Neural progenitor cell (in vitro differentiated cells): ENCODE measurements at places on chromosomes 2 and 18.
A peak's percentile ranks its signal among the peaks of the same experiment; 100 is the strongest.

- H3K36me3 ChIP-seq, result no peaks in the 10 kb centered on the region
- no peaks in the 10 kb centered on the region for H3K27me3 ChIP-seq
- no peaks in the 10 kb centered on the region for H3K4me1 ChIP-seq
- no peak for DNase-seq
- no peak overlapping the region for H3K27ac ChIP-seq
- no peak overlapping the region for H3K4me3 ChIP-seq
These were observed 30.4 kb downstream of the LBH start for GRCh38 chr2:30261695-30262211.

GRCh38 chr2:227370791-227371312 is 8.3 kb downstream of the TM4SF20 start:
- no peak overlapping the region for H3K4me3 ChIP-seq
- no peaks in the 10 kb centered on the region for H3K27me3 ChIP-seq
- H3K36me3 ChIP-seq, result no peaks in the 10 kb centered on the region
- DNase-seq, result no peak
- H3K27ac ChIP-seq, result no peak overlapping the region

GRCh38 chr2:201821080-201821479 is 14.7 kb downstream of the CDK15 start:
- H3K4me3 ChIP-seq, result no peak overlapping the region
- no peaks in the 10 kb centered on the region for H3K27me3 ChIP-seq
- H3K27ac ChIP-seq, result no peak overlapping the region

GRCh38 chr2:239946864-239947728 is 78.0 kb downstream of the NDUFA10 start:
- no peaks in the 10 kb centered on the region for H3K4me1 ChIP-seq
- no peaks in the 10 kb centered on the region for H3K36me3 ChIP-seq
- no peak overlapping the region for H3K4me3 ChIP-seq
- DNase-seq, result peak; percentile 35

DNA sequence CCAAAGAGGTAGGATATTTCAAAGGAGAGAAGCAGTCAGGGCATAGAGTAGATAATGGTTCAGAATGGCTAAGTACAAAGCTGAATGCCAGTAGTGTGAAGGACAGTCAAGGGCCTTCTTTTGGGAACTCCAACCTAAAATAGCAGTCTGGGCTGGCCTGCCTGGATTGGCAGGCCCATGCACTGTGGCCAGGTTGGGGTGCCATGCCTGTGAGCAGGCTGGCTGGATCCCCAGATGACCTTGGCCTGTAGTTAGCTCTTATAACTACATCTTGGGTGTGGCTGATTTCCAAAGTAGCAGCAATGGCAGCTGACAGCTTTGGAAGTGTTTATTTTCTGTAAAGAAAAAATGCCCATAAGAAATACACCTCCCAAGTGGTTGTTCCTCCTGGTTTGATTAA is 51.5 kb upstream of the ITGB6 start:
- no peaks in the 10 kb centered on the region for H3K4me1 ChIP-seq
- no peak overlapping the region for H3K4me3 ChIP-seq
- no peaks in the 10 kb centered on the region for H3K36me3 ChIP-seq

DNA sequence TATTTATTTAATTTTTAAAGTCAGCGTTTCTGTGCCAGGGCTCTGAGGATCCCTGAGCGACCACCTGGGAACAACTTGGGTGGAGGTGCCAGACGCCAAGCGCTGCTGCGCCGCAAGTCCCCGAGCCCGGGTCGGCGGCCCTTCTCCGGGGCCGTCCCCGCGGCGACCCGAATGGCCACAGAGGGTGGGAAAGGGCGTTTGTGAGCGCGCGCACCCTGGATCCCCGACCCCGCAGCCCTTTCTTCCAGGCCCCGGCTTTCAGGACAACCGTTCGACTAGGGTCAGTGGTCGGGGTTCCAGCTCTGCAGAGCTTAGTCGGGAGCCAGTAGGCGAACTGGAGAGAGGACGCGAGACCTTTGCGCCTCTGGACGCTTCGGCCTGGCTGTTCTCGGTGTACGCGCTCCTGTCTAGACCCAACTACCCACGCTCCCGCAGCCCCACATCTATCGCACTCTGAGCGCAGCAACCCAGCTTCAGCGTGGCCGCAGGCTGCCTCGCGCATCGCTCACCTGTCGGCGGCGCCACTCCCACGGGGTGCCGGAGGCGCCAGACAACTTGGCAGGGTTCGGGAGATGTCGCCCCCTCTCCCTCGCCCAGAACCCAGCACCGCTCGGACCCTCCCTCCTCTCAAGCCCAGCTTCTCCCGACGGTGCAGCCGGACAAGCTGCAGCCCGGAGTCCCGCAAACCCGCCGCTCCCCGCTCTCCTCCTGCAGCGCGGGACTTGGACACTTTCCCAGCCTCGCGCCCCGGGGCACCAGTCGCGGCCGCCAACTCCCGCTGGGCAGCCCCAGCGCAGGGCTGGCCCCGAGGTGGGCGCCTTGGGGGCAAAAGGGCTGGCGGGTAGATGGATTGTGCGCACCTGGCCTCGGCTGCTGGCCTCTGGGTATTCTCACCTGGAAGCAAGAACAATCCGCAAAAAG is 758 bp downstream of the LYPD1 start:
- DNase-seq, result peak; percentile 72
- peaks cover 62% of the 10 kb centered on the region for H3K27me3 ChIP-seq
- peaks cover 5% of the 10 kb centered on the region for H3K4me1 ChIP-seq
- H3K36me3 ChIP-seq, result no peaks in the 10 kb centered on the region
- H3K4me3 ChIP-seq, result peak overlapping the region; percentile 65

- H3K27me3 ChIP-seq, result no peaks in the 10 kb centered on the region
- no peaks in the 10 kb centered on the region for H3K4me1 ChIP-seq
- H3K36me3 ChIP-seq, result no peaks in the 10 kb centered on the region
- no peak overlapping the region for H3K27ac ChIP-seq
- no peak for DNase-seq
These were observed 109.4 kb downstream of the GYPC start for GRCh38 chr2:126765395-126765794.

DNA sequence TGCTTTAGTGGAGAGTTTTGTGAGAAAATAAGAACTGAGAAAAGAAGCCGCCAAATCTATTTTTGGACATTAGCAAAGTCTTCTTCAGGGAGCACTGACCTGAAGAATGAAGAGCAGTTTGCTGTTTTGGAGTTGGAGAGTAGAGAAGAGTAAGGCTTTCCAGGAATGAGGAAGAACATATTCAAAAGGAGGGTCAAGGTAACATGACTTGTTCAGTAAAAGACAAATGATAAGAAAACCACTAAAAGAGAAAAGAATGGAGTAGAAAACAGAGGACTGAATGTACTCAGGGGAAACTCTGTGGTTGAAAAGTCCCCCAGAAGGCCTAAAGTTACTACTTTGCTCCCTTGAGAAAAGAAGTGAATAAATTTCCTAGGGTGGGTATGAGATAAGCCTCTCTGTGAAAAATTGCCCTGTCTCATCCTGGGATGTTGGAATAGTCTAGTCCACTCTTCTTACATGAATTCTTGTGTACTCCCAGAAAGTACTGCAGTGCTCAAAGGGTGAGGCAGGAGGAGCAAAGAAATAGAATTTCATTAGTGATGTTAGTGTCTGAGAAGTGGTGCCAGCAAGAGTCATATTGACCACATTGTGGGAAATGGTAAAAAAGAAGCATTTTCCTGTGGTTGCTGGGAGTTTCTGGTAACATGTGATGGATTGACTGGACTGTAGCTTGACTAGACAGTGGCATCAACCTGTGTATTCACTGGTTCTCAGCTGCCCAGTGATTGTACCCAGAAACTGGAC is 27.8 kb downstream of the MBD5 start:
- H3K4me1 ChIP-seq, result no peaks in the 10 kb centered on the region
- H3K27ac ChIP-seq, result no peak overlapping the region
- no peaks in the 10 kb centered on the region for H3K27me3 ChIP-seq
- no peaks in the 10 kb centered on the region for H3K36me3 ChIP-seq
- DNase-seq, result no peak
- no peak overlapping the region for H3K4me3 ChIP-seq

DNA sequence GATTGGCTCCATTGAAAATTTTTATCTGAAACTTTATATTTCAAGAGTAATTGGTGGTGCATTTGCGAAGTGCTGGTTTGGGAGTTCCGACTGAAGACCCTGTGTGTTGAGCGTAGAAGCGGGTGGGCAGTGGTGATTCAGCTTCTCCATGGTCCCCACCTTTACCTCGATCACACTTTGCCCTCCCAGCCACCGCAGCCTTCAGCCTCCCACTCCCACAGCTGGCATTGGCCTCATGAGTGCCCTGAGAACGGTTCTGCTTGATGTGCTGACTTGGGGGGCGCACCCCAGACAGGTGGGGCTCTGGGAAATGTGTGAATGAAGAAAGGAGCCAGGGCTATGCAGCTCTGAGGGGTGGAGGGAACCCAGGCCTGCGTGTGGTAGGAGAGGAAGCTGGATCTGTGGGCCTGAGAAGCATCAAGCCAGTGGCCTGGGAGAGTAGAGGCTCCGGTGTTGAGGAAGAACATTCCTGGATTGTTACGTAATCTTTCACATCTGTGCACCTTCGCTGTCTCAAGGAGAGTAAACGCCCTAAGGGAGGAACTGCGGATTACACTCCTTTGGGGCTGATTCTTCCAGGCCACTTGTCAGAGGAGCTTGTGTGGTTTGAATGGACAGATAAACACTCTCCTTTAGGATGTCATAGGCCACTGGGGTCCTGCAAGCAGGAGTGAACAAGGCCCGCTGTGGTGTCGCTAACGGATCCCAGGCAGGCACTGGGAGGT is 83.8 kb downstream of the NPAS2 start:
- DNase-seq, result peak; percentile 58
- H3K36me3 ChIP-seq, result no peaks in the 10 kb centered on the region
- no peak overlapping the region for H3K4me3 ChIP-seq
- no peaks in the 10 kb centered on the region for H3K27me3 ChIP-seq
- no peak overlapping the region for H3K27ac ChIP-seq

DNA sequence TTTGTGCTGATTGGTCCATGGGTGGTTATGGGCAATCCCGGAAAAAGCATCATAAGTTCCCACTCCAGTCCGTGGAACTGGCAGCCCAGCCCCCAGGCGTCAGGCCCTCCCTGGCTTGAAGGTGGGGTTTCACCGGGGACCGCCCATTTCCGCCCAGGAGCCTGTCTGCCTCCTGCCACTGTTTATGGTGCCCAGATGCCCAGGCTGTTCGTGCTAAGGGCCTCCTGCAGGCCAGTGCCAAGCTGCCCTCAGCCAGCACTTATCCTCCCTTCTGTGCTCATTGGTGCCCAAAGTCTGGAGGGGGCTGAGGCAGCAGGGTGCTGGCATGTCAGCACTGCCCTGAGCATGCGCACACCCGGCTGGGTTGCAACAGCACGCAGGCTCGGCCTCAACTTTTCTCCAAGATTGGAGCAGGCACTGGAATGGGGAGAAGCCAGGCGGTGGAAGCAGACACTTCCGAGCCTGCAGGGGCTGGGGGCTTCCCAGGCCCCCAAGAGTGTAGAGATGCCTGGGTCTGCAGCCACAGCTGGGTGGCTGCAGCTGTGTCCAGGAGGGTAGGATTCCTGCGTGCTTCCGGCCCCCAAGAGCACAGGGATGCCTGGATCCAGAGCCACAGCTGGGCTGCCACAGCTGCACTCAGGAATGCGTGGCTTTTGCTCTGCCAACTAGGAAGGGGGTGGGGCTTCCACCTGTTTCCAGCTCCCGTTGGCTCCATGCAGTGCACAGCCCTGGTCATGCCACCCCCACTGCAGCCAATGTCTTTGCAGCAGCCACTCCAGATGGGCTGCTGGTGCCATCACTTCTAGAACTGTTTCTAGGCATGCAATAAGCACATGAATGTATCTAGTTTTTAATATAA is 74.0 kb downstream of the AGPS start:
- H3K36me3 ChIP-seq, result peaks cover 10% of the 10 kb centered on the region
- no peak overlapping the region for H3K4me3 ChIP-seq
- H3K4me1 ChIP-seq, result peaks cover 3% of the 10 kb centered on the region

GRCh38 chr18:52948868-52949444 is 609.0 kb downstream of the DCC start:
- no peak overlapping the region for H3K27ac ChIP-seq
- no peak for DNase-seq
- H3K36me3 ChIP-seq, result no peaks in the 10 kb centered on the region
- no peaks in the 10 kb centered on the region for H3K27me3 ChIP-seq
- no peaks in the 10 kb centered on the region for H3K4me1 ChIP-seq
- no peak overlapping the region for H3K4me3 ChIP-seq

DNA sequence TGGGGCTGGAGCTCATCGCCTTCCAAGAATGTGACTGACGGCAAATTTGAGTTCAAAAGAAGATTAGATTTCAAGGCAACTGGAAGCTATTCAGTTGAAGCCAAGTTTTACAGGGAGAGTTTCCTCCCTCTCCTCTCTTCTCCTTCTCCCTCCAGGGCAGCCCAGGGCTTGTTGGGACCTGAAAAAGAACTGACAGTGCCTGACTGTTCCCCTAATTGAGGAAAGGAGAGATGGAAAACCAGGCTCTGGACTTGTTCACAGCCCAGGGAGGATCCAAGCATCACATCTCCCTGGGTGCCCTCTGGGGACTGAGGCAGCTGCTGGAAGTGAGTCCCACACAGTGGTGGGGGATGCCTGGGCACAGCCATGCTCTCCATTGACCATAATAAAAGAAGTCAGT is 88.1 kb downstream of the THNSL2 start:
- H3K4me1 ChIP-seq, result peaks cover 7% of the 10 kb centered on the region
- no peaks in the 10 kb centered on the region for H3K27me3 ChIP-seq
- no peak overlapping the region for H3K27ac ChIP-seq
- no peaks in the 10 kb centered on the region for H3K36me3 ChIP-seq

GRCh38 chr2:98376301-98376910 is 30.1 kb downstream of the CNGA3 start:
- H3K4me3 ChIP-seq, result no peak overlapping the region
- peaks cover 20% of the 10 kb centered on the region for H3K4me1 ChIP-seq
- H3K27ac ChIP-seq, result no peak overlapping the region

- no peaks in the 10 kb centered on the region for H3K27me3 ChIP-seq
- peak; percentile 77 for DNase-seq
- peak overlapping the region; percentile 2 for H3K4me3 ChIP-seq
- peak overlapping the region; percentile 93 for H3K27ac ChIP-seq
- H3K4me1 ChIP-seq, result peaks cover 33% of the 10 kb centered on the region
These were observed 131.0 kb downstream of the TMEM182 start for GRCh38 chr2:102892698-102893310.

GRCh38 chr2:232893834-232894233 is 23.8 kb downstream of the SNORC start:
- no peaks in the 10 kb centered on the region for H3K36me3 ChIP-seq
- H3K27ac ChIP-seq, result no peak overlapping the region
- peaks cover 12% of the 10 kb centered on the region for H3K4me1 ChIP-seq
- no peak overlapping the region for H3K4me3 ChIP-seq

DNA sequence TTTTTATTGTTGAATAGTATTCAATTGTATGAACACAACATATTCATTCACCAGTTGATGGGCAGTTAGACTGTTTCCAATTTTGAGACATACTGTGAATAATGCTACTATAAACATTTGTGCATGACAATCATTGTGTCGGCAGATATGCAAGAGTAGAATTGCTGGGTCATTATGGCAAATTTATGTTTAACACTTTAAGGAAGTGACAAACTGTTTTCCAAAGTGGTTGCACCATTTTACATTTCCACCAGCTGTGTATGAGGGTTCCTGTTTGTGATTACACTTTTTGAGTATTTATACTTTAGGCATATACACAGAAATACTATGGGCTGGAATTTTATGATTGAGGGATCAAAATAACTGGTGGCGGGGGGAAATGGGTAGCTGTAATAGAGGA is 61.2 kb downstream of the MAP4K3 start:
- H3K4me1 ChIP-seq, result peaks cover 8% of the 10 kb centered on the region
- no peak overlapping the region for H3K4me3 ChIP-seq
- no peak for DNase-seq
- no peak overlapping the region for H3K27ac ChIP-seq
